Right ventricle myocardium superior (tissue), 1 donor: ENCODE measurements at places on chromosomes 5 and 9. TPM values are rescaled to one million over a fixed set of nuclear protein-coding genes. Genes with fewer than 3 reads are reported as not detected.

DNA sequence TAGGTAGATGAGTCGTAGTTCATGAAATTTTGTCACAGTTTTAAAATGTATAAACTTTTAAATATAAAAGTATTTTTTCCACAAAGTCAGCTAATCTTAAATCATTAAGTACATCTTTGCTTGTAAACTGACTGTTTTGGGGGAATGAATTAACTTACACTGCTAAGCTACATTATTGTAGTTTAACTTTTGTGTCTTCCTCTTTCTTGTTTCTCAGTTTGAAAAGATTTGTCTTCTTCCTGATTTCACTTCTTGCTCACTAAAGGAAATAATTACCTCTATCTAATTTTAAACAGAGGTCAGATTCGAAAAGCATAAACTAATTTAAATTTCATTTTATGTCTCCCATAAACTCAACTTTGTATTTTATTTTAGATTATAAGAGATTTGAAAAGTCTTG is 5.7 kb downstream of the NIPSNAP3B start:
- DNase-seq = no peak

- no peak for DNase-seq
Measured at GRCh38 chr5:171957591-171958251, 48.7 kb downstream of the FBXW11 start.

The IL5 gene
- total RNA-seq = not detected

The PCDHGA12 gene
- total RNA-seq = 4.9 TPM

The SLC36A3 gene
- total RNA-seq = not detected

GRCh38 chr9:121685795-121686377 is 34.5 kb downstream of the DAB2IP start:
- DNase-seq = no peak

GRCh38 chr9:112252194-112252593 is 77.1 kb upstream of the SUSD1 start:
- no peak for DNase-seq
